Forelimb muscle (tissue), 1 donor: ENCODE measurements at places on chromosomes 13 and 19. TPM values are rescaled to one million over a fixed set of nuclear protein-coding genes. Genes with fewer than 3 reads are reported as not detected.

IRGC gene
- not detected for polyA plus RNA-seq

CSNK1G2 gene
- 37.1 TPM for polyA plus RNA-seq

DNA sequence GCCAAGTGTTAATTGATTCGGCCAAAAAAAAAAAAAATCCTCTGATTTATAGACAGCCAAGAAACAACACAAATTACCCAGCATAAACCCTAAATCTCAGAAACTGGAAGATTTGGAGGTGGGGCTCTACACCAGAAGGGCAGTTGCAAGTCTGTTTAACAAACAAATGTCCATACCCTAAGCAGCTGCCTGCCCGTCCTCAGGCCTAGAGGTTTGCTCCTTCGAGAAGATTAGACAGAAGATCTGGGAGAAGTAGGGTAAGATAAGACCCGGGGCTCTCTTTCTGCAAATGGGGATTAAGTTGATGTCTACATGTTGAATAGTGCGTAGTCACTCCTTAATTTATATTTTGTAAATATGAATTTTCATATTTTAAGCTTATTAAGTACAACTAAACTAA, 3.4 kb upstream of the N4BP2L1 start:
- DNase-seq, result no peak

DNA sequence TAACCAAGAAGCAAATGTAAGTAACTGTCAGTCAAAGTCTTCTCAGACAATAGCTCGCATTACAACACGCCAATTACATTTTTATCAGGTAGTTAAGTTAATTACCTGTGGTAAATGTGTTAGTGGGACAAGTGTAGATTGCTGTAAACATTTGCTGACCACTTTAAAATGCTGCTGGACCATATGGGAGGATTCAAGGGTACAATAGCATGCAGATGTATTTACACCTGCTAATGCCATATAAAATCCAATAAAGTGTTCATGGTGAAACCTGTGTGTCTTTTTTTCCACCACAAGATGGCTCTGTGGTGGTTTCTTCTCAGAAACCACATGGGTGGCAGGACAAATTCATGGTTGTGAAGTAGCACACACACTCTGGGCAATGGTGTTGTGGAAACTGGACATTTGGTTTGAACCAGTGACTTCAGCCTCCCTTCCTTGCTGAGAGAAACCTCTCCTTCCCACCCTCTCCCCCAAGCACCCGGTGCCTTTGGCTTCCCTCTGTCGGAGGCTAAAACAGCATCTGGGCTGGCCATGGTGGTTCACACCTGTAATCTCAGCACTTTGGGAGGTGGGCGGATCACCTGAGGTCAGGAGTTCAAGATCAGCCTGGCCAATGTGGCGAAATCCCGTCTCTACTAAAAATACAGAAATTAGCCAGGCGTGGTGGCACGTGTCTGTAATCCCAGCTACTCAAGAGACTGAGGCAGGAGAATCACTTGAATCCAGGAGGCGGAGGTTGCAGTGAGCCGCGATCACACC, 18.1 kb upstream of the GTF3A start:
- no peak for DNase-seq

FAM216B gene
- not detected for polyA plus RNA-seq

GRCh38 chr13:34294483-34295129, 476.7 kb downstream of the RFC3 start:
- DNase-seq, result peak; percentile 9

DNA sequence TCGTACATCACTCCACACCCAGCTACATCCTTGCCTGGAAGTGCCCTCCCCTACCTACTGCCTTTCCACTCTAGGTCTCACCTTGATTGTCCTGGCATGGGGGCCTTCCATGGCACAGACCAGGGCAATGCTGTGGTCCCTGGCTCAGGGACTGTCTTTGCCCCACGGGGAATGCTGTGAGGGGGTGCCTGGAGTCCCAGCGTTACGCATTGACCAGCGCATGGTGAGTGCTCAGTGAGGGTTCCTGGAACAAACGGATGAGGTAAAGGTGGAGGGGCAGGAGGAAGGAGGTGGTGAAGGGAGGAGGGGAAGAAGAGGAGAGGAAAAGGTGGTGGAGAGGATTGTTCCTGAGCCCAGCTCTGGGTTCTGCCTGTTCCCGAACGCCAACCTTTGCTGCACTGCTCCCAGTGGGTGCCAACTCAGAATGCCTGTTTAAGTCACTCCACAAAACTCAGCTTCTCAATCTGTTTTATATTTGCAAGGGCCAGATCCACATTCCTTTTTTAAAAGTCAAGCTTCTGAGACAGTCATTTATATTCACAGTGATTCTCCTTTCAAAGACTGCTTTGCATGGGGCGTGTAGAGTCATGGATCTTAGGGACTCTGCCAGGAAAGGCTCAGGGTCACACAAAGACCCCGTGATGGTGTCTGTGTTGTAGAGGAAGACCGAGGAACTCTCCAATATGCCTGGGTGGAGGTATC, 40.8 kb downstream of the CHST8 start:
- no peak for DNase-seq

KLC3 gene
- polyA plus RNA-seq, result 0.20 TPM

KLK4 gene
- polyA plus RNA-seq, result not detected
